NCI-H1436 (cell line): ENCODE measurements at places on chromosomes 7 and 10.

GRCh38 chr7:33906697-33907096 is 1.4 kb downstream of the BMPER start:
- no peak for DNase-seq

DNA sequence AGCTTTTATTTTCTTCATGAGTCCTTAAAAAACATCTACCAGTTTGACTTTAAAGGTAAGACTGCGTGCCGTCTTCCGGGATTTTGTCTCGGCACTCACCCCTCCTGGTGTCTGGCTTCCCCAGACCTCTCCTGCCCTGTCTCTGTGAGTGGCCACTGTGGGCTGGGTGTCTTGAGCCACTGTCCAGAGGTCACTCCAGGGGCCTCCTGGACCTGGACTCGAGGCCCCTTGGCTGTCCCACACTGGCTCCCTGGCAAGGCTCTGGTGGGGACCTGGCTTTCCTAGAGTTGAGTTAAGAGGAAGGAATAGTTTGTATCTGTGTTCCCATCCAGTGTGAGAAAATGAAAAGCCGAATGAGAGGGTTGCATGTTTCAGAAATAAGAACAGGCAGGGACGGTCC is 95.5 kb downstream of the NKX6-2 start:
- DNase-seq = no peak

GRCh38 chr7:159078911-159079270 is 65.8 kb downstream of the VIPR2 start:
- no peak for DNase-seq

- DNase-seq = peak; percentile 12
Measured at GRCh38 chr7:264541-265191, 25.3 kb upstream of the FOXL3 start.

DNA sequence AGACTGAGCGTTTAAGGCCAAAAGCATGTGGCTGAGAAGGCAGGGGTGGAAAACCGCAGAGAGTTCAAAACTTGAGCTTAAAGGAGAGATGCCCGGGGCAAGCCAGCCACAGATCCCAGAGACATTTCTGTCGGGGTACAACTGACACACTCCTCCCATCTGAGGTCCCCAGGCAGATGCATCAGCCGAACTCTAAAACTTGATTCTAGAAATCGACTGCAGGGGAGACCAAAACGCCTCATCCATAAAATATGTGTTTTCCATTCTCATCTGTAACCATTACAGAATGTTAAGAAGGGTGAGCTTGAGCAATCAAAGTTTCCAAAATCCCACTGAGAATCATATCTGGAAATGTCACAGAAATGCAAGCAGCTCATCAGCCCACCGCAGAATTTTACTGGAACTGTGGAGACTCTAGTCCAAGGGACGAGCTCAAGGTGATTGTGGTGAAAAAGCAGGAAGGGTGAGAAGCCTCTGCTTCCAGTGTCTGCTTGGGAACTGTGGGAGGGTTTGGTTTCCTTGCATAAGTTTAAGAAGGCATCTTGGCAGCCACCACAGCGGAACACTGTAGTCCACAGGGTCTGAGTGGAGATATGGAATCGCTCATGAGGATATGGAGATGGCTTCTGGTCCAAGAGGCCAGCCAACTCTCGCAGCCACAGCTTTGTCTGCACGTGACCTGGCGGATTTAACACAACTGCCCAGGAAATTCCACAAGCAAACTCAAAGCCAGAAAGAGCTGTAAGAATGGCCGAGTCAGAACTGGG is 249.2 kb downstream of the SFMBT2 start:
- DNase-seq = no peak

DNA sequence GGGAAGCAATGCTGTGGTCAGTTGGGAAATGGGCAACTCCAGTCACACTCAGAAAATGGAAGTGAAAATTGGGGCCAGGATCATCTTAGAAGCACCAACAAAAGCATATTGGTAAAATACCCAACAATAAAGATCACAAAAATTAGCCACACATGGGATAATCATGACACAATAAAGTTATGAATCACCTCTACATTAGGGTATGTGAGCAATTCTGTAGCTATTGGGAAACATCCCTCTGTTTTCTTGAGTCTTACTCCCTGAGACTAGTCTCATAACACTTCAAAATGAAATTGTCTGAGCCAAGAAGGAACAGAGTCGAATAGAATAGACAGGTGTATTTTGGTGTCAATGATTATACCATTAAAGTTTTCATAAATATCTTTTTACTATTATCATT is 178.3 kb downstream of the DYNC1I1 start:
- DNase-seq = no peak

- no peak for DNase-seq
Measured at GRCh38 chr7:35780070-35780469, 20.8 kb upstream of the SEPTIN7 start.

- DNase-seq = no peak
Measured at GRCh38 chr7:18475488-18475887, 20.1 kb upstream of the HDAC9 start.

DNA sequence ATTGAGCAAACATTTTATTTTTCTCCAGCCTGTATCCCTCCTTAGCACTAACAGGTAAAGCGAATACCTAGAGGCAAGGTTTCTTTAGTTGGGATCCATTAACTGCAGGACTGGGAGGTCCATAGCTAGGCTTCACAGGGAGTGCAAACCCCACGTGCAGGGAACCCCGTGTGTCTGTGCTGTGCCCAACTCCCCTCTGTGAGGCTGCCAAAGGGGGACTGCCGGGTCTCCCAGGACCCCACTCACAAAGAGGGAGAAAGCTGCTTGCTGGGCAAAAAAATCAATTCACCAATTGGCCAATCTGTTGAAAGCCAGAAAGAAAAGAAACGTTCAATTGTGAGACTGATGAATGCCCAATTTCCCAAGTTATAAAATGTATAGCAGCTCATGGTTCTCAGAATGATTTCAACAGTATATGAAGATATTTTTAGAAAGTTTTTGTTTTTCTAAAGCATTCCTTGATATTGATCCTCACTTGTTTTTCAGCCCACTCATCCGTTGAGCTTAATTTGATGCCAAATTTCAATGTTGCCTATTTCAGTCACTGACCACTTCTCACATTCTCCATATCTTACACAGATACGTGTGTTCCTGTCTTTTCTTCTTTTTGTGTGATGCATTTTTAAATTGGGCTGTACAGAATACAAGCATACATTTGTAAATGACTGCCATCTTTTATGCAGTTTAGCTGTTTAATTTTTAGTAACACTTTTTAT is 202.7 kb upstream of the PRSS58 start:
- no peak for DNase-seq

GRCh38 chr7:19352305-19352695 is 207.1 kb upstream of the FERD3L start:
- DNase-seq = no peak

DNA sequence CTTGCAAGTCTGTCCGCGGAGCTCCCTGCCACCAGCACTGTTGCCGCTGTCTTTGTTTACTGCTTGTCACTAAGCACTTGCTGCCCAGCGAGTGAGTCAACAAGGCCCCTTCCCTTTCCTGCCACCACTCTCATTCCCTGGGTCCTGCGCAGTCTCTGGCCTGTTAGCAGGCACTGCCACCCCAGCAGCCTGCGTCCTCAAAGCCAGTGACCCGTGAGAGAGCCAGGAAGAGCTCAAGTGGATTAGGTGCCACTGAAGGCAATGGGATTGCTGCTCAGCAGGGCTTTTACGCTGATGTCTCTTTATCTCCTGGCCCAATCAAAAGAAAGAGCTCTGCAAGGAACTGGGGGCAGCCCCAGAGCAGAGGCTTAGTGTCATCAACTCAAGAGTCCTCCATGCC is at the start of gene FRMPD2:
Gene FRMPD2, minus strand, starts transcription at position 61 of the 400 bp plus-strand sequence. CDS start 129 bp downstream, outside the sequence.
- DNase-seq = no peak

DNA sequence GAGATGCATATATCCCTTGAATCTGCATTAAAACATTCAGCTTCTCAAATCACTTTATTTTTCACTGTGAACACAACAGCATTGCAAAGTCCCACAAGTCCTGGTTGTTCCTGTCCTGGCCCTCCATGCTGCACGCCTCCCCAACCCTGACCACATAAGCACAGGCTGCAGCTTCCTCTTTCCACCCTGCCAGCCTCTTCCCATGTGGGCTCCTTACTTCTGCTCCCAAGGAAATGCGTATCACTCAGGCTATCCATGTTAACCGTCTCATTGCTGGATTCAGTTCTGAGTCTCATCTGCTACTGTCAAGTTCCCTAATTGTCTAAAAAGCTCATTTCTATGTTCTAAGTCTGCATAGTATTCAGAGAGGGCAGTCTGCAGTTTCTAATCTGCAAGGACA is 89.7 kb upstream of the ZPBP start:
- DNase-seq = no peak

DNA sequence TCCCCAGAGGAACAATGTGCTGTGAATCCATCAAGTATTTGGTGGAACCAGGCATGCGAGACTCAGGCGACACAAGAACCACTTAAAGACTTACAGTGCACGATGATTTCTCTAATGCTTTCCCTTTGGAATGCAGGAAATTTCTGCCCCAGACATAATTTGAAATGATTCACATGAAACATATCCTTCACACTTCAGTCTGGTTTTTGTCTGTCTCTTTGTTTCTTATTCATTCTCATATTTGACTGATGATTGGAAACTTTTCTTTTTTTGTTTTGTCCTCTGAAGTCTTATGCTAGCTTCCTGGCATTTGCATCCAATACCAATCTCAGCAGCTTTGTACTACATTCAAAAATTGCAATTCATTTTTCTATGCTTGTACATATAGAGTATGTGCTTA is 502.8 kb downstream of the PHTF2 start:
- DNase-seq = no peak

- no peak for DNase-seq
Measured at GRCh38 chr7:92841192-92841591, 4.8 kb upstream of the CDK6 start.

DNA sequence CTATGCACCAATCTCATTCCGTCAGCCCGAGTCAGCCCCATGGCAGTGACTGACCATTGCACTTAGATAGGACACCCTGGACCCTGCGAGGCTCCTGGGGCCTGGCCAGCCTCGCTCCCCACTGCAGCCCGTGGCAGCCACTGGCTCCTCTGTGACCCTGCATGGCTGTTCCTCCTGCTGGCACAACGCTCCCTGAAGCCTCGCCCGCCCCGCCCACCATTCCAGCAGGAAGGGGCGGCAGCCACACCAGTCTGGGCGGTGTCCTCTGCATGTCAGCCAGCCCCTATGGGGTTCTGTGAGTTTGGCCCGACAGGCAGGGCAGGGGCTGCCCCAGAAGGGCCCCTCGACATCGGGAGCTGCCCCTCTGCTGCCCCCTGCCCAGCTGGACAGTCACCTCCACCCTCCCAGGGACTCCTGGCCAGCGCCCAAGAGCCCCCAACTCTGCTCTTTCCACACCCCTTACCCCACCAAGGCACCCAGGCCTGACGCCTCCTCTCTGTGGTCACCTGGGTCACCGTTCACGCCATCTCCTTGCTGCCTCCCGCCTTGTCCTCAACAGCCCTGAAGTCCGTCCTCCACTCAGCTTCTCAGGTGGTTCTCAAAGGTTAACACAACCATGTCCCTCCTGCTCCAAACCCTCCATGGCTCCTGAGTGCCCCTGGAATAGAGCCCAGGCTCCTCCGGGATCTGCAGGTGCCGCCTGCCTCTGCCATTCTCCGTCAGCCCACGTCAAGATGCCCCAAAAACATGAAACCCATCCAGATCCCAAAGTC is 103.5 kb downstream of the MICALL2 start:
- DNase-seq = no peak

DNA sequence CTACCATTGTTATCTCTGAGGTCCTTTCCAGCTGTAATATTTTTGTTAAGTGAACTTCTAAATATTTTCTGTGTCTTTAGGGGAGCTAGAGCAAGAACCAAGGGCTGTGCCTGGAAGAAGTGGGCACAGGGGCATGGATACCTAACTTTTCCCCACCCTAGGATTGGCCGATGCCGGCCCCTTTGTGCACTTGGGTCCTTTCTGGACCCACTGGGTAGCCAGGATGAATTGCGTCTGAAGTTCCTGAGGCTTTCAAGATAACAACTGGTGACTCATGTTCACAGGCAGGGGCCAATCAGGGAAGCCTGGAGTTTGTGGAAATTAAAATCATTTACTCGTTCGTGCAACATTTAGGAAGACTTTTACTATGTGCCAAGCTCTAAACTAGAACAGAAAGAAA is 758 bp downstream of the DPCD start:
- DNase-seq = no peak

- no peak for DNase-seq
Measured at GRCh38 chr10:77588886-77589285, 48.7 kb downstream of the KCNMA1 start.

DNA sequence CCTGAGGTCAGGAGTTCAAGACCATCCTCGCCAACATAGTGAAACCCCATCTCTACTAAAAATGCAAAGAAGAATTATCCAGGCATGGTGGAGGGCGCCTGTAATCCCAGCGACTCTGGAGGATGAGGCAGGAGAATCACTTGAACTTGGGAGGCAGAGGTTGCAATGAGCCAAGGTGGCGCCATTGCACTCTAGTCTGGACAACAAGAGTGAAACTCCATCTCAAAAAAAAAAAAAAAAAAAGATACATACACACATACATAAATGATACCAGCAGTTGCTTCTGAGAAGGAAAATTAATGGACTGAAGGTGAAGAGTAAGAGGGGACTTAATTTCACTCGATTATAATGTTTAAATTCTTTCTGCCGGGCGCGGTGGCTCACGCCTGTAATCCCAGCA is 40.2 kb upstream of the PAX2 start:
- DNase-seq = no peak

DNA sequence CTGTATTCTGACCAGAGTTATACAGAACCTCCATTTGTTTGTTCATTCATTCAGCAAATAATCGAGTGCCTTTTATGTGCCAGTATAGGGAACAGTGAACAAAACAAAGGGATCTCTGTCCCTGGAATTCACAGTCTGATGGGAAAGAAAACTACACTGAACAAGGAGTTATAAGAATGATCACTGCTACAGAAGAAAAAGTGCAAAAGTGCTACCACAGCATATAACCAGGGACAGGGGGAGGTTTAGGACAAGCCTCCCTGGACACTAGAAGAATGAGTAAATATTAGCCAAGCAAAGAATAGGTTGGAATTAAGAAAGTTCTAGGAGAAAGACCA is 4.2 kb downstream of the CLDN12 start:
- DNase-seq = no peak

GRCh38 chr10:6035931-6036575 is 26.1 kb downstream of the IL2RA start:
- DNase-seq = no peak
